Stimulated activated CD8-positive, alpha-beta memory T cell treated with anti-CD3 and anti-CD28 coated beads, Interleukin-2, amount 100 ng/mL, for 1 hour (primary cell): ENCODE measurements at places on chromosomes 16 and 17.

GRCh38 chr17:628089-628941, 86.3 kb downstream of the VPS53 start:
- no peak for DNase-seq

- DNase-seq = no peak
Measured at GRCh38 chr17:47738178-47738577, 5.1 kb downstream of the TBX21 start.

- no peak for DNase-seq
Measured at GRCh38 chr17:60398227-60398959, 6.5 kb upstream of the USP32 start.

DNA sequence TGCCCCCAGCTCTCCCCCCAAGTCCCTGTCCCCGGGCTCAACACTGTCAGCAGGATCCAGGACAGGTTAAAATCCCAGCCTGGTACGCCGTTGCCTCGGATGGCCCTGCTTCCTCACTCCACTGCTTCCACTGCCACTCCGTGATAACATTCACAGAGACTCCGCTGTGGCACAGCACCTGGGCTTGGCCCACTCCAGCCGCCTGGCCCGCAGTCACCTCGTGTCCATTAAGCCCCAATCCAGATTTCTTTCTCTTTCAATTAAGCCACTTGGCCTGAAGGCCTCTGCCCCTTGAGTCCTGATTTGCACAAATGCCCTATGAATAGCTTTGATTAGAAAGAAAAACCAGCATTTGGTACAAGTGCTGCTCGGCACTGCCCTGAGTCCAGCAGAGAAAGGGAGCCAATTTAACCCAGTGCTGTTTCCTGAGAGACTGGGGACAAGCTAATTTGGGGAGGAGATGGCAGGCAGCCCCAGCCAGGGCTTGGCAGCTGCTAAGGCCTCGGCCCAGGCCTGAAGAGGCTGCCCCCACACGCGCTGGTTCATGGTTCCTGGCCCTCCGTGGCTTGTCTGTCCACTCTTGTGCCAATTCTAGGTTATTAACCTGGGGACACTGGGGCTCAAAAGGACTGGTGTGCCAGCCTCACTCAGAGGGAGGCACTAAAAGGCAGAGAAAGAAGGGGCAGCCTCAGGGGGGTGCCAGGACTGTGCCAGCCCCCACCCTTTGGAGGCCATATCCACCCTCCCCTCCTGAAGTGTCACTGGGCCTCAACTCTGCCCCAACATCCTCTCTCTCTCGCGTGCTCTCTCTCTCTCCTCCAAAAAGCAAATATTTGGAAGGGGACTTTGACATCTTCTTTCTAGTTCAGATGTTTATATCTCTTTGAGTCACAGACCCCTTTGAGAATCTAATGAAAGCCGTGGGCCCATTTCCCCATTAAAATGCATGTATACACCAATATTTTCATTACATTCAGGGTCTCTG, 29.8 kb upstream of the SPPL2C start:
- no peak for DNase-seq

DNA sequence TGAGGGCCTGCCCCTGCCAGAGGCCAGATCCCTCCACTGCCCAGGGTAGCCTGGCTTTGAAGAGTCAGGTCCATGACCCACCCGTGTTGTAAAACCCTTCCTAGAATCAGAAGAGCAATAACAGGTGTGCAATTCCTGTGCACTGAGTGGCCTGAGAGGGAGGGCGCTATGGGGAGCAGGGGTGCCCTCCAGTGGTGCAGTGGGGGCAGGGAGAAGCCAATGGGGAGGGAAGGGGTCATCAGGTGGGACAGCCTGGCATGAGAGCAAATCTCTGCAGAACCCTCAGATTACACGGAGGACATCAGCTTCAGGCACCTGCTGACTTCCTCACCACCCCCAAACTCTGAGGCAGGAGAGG, 72.9 kb upstream of the ZNF469 start:
- DNase-seq = no peak

- DNase-seq = no peak
Measured at GRCh38 chr17:3835410-3836229, 10.4 kb downstream of the NCBP3 start.

- no peak for DNase-seq
Measured at GRCh38 chr17:3801347-3801746, 359 bp upstream of the ITGAE start.

DNA sequence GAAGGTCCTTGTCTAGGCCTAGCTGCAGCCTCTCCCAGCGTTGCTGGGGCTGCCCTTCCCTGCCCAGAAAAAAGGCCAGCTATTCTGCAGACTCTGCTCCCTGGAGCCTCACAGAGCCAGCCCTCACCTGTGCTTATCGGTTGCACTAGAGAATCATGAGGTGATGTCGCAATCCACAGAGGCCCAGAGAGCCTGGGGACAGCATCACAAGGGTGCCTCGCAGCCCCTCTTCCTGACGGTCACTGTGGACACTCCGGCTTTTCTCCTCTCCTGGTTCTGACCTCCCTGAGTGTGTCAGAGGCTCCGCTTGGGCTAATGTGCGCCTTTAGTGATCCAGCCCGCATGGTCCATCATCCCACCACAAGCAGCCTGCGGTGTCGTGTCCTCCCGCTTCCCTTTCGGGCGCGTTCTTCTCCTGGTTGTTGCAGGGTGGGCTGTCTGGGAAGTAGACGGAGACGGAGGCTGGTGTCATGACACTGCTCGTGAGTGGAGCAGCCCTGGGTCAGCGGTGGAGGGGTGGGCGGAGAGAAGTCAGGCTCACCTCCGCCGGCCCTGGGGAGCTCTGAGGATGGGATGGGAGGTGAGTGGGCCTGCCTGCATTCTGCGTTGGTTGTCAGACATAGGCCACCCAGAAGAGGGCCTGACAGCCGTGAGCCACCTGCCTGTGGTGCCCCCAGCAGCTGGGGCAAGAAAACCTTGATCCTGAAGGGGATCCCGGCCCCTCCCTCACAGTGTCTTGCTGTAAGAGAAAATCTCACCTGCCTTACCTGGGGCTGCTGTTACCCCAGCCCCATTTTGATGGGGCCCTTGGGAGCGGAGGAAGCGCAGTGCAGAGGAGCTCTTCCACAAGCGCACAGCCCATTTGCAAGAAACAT, 165.9 kb upstream of the CHMP6 start:
- no peak for DNase-seq

GRCh38 chr16:67910158-67910557, 17.1 kb downstream of the PSKH1 start:
- DNase-seq = no peak

DNA sequence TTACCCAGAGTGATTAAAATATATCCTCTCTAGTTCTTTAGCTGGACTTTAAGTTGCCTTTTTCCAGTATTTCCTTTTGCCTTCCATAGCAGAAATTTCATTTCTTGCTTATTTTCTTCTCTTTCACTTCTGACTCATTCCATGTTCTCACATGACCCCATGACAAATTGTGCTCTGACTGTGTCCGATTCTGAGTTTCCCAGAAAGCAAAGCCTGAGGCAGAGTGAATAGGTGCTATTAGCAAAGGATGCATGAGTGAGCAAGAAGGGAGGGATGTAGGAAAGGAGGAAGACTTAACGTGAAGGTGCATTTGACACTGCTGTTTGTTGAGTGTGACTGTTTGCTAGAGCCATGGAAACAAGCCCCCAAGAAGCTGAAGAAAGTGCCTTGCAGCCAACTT, 82.6 kb upstream of the CNTNAP4 start:
- DNase-seq = no peak

- no peak for DNase-seq
Measured at GRCh38 chr17:77124192-77124889, 16.4 kb upstream of the SEC14L1 start.

DNA sequence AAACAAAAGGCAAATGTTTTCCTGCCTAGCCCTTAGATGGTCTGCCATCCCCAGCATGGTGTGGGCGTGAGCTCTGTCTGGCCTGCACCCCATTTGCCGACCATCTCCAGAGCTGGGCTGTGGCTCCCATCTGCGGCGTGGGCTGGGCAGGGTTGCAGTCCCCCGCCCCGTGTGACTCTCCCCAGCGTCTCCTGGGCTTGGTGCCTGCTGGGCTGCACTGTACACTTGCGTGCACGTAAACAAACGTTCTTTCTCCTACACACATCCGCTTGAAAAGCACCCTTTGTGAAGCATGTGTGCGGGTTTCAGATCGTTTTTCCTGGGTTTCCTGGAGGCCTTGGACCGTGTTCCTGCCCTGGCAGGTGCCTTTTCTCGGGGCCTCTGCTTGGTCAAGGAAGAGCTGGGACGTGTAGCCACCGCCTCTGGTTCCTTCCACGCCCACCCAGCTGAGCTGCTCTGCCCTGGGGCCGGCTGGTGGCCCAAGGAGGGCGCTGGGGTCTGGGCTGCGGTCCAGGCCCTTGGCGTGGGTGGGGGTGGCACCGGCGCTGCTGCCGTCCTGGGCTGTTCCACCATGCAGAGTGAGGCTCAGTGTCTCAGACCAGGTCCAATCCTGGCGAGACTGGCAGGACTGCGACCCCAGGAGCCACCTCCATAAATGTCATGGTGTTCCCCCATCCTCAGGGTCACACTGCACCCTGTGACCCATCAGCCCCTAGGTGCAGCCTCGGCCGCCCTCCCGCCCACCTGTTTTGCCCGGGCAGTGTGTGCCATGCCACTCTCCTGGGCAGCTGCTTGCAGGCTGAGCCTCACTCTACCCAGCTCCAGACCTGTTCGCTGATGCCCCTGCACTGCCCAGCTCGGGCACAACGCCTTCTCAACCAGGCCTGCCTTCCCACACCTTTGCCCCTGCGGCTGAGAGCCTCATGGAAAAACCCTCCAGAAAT, 9.9 kb upstream of the BAIAP3 start:
- no peak for DNase-seq

- no peak for DNase-seq
Measured at GRCh38 chr16:62967611-62968010, 931.4 kb upstream of the CDH8 start.

DNA sequence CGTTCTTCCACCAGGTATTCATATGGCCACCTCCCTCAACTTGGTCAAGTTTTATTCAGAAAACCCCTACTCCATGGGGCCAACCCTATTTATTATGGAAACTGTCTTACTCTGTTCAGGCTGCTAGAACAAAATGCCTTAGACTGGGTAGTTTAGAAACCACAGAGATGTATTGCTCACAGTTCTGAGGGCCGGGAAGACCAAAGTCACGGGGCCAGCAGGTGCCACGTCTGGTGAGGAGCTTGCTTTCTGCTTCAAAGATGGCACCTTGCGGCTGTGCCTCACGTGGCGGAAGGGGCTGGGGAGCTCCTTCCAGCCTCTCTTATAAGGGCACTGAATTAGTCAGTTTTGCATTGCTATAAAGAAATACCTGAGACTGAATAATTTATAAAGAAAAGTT, 74.3 kb downstream of the AXIN2 start:
- DNase-seq = no peak

DNA sequence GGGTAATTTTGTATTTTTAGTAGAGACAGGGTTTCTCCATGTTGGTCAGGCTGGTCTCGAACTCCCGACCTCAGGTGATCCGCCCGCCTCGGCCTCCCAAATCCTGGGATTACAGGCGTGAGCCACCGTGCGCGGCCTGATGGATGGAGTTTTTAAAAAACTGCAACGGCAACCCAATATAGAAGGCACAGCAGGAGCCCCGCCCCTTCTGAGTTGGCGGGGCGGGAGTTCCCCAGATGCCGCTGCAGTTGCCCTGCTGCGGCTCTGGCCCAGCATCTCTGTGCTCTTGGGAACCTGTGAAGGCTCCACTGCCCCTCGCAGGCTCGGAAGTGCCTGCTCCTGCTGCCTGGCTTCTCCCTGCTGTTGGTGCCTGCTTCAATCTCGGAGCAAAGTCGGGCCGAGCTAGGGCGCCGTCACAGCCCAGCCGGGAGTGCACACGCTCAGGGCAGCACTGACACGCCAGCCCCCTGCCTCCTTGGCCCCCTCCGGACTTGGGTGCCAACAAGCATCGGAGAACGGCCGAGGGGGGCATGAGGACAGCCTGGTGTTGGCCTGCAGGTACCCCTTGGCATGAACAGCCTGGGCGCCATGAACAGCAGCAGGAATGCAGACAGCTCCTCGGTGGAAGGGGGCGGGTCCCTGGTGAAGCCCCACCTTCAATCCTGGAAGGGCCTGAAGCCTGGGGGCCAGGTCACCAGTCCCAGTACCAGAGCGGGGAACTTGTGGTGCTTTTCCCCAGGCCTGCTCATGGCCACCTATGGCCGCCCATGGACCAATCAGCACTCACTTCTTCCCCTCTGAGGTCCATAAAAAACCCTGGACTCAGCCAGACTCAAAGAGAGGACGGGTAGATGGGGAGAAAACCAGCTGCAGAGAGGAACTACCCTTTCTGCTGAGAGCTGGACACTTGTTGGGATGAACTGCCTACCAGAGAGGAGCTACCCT, 2.3 kb upstream of the NT5M start:
- no peak for DNase-seq

DNA sequence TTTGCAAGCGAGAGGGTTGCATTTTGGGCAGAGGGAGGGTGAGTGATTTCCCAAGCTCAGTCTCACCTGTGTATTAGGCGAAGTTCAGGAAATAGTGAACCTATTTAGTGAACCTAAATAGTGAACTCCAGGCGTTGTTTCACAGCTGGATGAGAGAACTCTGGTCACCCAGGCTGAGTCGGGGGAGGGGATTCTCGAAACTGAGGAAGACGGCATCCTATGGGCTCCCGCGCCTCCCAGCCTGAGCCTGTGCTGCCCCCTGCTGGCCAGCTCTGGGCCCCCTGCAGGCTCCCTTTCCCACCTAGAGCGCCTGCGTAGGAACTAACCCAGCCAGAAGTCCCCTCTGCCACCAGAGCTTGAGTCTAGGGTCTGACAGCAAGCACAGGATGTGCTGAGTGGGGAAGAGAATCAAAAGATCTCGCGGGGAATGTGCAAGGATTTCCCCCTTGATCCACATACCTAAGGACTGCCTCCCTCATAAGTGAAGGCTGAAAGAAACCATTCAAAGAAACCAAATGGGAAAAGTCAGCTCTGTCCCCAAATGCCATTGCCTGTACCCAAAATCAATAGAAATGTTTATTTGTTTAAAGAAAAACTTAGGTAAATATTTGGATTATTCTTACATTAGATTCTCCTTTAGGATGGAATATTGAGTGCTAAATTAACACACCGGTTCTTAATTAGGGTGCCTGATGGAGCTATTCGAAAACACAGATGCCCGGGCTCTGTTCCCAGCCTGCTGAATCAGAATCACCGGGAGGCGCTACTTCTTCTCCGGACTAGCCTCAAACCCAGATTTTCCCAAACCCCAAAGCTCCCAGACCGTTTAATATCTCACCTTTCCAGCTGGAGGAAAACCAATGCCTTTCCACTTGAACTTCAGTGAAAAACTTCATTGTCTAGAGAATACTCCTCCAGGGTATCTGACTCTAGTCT, 14.8 kb upstream of the MARVELD3 start:
- DNase-seq = peak; percentile 54

GRCh38 chr16:15461376-15461775, 27.0 kb downstream of the BMERB1 start:
- no peak for DNase-seq
